ENCODE measurements at places on chromosomes 11 and 22.

DNA sequence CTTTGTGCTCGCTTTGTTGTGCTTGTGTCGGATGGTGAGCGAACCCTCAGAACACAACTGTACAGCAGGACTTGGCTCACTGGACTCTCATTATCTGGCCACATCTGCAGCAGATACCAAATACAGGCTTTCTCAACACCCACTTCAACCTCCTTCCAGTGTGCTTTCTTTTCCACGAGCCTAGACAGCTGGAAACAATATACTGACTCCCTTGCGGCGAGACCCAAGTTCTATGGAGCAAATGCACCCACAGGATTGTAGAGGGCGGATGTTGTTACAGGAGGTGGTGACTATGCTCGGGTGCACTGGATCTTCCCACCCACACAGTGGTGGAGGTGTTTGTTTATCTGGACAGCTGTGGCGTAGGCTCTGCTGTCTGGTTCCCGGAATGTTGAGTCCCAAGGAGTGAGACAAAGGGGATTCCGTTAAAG is 204.3 kb downstream of the TENM4 start:
- DNase-seq: peak; percentile 91

GRCh38 chr11:44288133-44288526 is 21.8 kb downstream of the ALX4 start:
- DNase-seq: no peak

GRCh38 chr11:112620621-112621394 is 340.4 kb upstream of the NCAM1 start:
- DNase-seq: peak; percentile 32

DNA sequence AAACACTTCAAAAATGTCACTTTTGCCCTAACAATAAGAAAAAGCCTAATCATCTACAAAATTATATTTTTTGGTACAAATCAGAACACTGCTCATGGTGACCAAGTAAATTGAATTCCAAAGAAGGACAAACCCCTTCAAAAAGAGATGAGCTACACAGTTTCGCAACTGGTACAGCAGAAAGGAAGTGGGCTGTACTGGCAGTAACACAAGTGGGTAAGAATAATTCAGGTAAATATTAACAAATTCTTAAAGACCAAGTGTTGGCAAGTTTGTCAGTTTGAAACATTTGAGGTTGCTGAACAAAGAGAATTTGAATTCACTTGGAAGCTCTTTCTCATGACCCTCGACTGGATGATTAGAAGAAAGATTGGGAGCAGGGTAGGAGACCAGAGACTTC is 35.5 kb downstream of the MSANTD4 start:
- DNase-seq: no peak

GRCh38 chr22:35330258-35330861 is 30.7 kb downstream of the TOM1 start:
- DNase-seq: peak; percentile 84

- no peak for DNase-seq
These were observed 108.8 kb downstream of the PLEKHA7 start for GRCh38 chr11:16905375-16905774.

DNA sequence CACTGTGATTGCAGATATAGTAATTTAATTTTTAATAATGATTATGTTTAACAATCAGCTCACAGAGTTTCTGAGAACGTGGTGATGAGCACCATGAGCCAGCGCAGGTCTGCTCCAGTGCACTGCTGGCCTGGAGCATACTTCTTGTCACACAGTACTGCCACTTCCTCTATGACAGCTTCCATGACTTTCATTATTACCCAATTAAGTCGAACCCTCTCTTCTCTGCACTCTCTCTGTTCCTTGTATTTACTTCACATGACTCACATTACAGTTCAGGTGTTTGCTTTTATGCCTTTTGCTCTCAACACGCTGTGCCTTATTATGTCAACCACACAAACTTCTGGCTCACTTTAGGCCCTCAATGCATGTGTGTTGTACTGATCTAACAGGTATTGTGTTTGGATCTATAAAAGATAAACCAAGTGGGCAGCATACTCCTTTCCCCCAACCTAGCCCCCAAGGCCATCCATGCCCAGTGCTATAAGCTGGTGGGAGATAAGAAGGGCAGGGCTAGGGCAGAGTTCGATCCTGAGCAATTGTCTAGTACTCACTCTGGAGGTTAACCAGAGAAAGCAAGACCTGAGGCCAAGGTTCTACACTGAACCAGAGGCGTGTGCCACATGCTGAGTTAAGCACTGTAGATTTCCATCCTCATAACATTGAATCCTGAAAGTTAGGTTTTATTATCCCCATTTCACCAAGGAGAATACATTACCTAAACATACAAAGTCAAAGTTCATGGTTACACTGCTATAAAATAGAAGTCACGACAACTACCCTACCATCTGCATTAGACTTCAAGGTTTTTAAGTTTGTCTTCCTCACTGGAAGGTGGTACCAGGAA is 356.5 kb downstream of the INSC start:
- no peak for DNase-seq

DNA sequence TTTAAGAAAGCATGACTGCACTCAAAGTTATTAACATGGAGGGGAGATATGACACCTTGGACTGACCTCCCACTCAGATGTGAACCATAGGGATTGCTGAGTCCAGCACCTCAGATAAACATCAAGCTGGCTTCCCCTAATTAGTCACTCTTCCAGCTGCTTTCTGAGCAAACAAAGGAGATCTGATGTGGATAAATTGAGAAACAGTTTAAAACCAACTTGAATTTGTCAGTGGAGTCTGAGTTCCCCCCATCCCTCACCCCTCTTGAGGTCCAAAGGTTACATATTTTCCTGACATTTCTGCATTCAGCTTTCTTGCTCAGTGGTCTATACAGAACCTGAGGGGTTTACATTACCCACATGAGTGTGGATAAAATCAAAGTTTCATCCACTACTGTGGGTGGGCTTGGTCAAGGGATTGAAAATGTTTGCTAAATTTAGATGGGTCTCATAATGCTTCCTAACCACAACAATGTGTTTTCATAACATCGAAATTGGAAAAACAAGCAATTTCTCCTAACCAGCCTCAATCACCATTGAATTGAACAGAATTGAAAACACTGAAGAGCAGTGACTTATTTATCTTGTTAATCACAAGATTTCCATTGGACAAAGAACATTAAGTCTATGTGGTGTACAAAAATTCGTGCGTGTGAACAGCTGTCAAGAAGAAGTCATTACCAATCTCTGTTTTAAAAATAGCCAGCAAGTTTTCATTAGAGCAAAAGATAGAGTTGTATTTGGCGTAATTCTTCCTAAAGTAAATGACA is 292.3 kb downstream of the METTL15 start:
- DNase-seq: peak; percentile 66

- no peak for DNase-seq
These were observed 15.0 kb downstream of the DENND5A start for GRCh38 chr11:9250139-9250582.

All from fibroblast of skin of right quadriceps (primary cell).